ENCODE measurements at places on chromosomes 2 and 18.

- no peak for DNase-seq
These were observed 1.5 kb downstream of the ATP6V1B1 start for GRCh38 chr2:70936979-70937811.

GRCh38 chr2:165582409-165582808 is 112.9 kb downstream of the CSRNP3 start:
- DNase-seq, result no peak

- DNase-seq, result no peak
These were observed 5.7 kb downstream of the PARD3B start for GRCh38 chr2:204550751-204551511.

- DNase-seq, result no peak
These were observed 235.2 kb downstream of the TDRD15 start for GRCh38 chr2:21358976-21359375.

DNA sequence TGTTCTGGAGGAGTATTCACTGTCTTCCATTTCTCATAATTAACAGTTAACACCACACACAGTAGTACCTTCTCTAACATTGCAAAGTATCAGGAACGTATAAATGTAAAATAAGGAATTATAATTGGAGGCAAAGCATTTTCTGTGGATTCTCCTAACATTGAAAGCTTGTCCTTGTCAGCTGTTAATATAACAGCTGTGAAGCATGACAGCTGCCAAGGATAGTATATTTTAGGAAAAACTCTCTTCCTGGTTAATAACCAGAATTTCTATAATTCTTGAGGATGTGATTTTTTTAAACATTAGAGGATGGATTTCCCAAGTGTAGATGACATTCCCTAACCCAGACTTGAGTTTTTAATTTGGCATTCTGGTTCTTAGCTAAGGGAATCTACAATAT is 110.3 kb downstream of the EPC2 start:
- no peak for DNase-seq

GRCh38 chr2:138296365-138296764 is 205.2 kb upstream of the SPOPL start:
- DNase-seq, result no peak

DNA sequence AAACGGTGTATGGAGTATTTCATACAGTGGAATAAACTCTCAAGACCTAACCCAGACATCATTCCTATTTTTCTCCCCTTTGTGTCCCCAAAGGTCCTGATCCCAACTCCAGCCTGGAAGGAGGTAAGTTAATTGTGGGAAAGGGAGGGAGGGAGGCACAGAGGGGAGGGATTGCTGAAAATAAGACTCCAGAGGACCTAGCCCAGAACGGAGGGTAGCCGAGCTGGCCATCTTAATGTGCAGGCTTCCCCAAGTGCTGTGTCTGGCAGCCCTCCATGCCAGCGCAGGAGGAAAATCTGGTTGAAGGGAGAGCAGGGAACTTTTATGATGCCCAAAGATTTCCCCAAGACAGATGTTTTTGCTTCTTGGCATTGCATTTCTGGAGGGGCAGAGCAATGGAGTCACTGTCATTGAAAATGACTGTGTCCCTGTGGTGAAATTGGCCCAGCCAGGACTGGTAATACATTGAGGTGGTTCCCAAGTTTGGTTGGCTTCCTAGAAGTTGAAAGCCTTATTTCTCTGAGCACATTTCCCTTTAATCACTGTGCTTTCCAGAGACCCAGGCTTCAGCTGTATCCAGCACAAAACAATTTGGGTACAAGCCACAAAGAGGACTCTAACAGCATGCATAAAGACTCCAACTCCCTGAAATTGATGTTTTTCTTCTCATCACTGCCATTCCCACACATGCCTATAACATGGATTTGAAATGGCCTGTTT is 202.7 kb downstream of the AGPS start:
- DNase-seq, result no peak

DNA sequence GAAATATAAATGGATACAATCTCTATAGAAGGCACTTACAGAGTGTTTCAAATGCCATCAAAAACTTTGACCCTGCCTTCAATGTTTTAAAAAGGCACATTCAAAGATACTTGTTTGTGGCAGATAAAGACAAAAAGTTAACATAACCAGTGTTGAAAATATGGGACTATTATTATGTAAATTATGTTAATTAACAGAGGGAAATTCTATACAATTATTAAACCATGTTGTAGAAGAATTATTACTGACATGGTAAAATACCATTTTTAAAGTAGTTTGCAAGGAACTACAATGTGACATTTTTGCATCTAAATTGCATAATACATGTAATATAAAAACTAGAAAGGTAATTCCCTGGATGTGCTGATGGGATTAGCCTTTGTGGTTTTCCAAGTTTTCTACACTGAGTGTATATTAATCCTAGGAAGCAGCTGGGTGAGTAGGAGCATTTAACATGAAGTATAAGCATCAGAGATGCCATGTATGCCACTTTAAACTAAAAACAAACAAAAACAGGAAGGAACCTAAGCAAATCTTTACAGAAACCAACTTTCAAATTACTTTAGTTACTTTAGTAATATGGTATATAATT is 21.7 kb downstream of the MIB1 start:
- DNase-seq, result no peak

DNA sequence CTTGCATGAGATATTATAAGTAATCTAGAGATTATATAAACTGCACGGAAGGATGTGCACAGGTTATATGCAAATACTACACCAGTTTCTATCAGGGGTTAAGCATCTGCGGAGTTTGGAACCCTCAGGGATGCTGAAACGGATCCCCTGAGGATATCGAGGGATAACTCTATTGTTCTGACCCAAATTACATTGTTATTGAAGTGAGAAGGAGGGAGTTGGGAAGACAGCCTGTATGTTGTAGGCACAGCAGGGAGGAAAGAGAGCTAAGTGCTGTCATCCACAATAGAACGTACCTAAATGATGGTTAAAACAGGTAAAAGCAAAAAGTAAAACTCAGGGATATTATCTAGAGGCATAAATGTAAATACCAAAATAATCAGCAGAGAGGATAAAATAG is 44.6 kb upstream of the SMAD2 start:
- DNase-seq, result no peak

DNA sequence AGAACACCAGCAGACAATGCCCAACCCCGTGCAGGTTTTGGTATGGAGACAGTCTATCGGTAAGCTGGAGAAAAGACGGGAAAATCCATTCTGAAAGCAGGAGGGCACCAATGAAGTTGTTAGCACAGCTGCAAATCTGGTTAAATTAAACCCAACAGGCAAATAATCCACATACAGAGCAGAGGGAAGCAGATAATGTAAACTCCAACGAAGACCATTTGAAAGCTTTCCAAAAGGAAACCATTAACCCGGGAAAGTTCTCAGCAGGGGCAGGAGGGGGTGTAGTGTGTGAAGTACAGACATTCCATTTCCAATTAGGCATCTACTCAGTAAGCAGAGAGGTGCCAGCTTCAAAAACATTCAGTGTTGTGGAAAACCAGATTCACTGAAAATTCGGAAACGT is 10.3 kb downstream of the EDAR start:
- DNase-seq, result no peak

- no peak for DNase-seq
These were observed 27.5 kb downstream of the FIGN start for GRCh38 chr2:163708265-163708664.

DNA sequence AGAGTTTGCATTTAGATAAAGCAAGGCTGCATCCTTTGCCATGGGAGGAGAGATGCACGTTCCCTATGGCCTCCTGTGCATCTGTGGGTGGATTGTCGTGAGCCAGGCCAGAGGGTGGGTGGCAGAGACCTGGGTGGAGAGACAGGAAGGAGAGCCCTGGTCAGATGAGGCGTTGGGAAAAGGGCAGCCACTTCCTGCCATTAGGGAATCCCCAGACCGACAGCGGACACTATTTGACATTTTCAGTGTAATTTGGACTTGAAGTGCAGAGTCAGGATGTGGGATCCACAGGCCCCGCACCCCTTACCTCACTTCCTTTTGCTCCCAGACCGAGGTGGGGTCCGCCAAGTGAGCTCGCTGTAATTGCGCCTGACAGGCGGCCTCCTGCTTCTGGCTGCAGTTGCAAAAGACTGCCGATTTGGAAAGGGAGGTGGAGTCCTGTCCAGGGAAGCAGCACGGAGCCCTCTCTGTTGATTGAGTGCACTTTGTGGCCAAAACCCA is 150.0 kb downstream of the DYSF start:
- DNase-seq, result no peak

- no peak for DNase-seq
These were observed 275.1 kb downstream of the CDH20 start for GRCh38 chr18:61608316-61608715.

- no peak for DNase-seq
These were observed 17.2 kb upstream of the ATG16L1 start for GRCh38 chr2:233234264-233234663.

DNA sequence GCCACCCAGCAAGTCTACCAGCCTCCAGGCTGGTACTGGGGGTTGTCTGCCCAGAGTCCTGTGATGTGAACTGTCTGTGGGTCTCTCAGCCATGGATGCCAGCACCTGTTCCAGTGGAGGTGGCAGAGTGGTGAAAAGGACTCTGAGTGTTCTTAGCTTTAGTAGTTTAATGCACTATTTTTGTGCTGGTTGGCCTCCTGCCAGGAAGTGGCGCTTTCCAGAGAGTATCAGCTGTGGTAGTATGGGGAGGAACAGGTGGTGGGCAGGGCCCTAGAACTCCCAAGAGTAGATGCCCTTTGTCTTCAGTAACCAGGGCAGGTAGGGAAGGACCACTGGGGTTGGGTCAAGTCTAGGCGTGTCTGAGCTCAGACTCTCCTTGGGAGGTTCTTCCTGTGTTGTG is 356.7 kb downstream of the STK39 start:
- no peak for DNase-seq

- DNase-seq, result no peak
These were observed 157.3 kb upstream of the SALL3 start for GRCh38 chr18:78822171-78822948.

GRCh38 chr2:65525616-65526231 is 93.3 kb upstream of the SPRED2 start:
- DNase-seq, result no peak

DNA sequence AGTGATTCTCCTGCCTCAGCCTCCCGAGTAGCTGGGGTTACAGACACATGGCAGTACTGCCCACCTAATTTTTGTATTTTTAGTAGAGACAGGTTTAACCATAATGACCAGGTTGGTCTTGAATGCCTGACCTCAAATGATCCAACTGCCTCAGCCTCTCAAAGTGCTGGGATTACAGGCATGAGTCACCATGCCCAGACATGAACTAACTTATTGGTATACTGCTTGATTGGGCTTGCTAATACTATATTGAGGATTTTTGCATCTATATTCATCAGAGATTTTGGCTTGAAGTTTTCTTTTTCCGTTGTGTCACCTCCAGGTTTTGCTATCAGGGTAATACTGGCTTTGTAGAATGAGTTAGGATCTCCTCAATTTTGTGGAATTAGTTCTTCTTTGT is 706.1 kb upstream of the HS6ST1 start:
- DNase-seq, result no peak

DNA sequence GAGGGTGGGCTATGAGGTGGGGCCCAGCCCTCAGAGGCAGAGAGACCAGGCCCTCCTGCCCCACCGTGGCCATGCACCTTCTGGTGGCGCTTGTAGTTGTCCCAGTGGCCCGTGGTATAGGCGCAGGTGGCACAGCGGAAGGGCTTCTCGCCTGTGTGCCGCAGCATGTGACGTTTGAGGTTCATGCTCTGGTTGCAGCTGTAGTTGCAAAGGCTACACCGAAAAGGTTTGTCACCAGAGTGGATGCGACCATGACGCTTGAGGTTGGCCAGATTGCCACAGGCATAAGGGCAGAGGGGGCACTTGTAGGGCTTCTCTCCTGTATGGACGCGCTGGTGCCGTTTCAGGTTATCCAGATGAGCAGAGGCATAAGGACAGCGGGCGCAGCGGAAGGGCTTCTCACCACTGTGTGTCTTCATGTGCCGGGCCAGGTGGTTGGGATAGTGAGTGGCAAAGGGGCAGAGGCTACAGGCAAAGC is 2.9 kb downstream of the ZNF513 start:
- DNase-seq, result no peak

GRCh38 chr2:136136931-136137330 is 19.0 kb upstream of the CXCR4 start:
- no peak for DNase-seq

DNA sequence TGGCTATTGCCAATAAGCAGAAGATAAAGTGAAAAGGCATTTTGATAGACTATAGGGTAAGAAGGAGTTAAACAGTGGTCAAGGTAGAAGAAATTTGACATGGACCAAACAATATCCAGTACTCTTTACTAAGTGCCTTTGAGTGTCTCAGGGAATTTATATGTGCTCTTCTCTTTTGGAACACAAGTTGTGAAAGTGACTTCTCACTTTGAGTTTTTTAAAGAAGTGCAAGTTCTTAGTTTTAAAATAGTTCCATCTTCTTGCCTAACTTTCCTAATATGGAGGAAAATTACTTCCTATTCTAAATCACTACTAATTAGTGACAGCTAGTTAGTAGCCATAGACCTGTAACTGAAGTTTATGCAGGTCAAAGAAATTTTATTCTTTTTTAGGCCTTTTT is 63.4 kb downstream of the AFTPH start:
- no peak for DNase-seq

- DNase-seq, result no peak
These were observed 36.8 kb downstream of the ARMC9 start for GRCh38 chr2:231235217-231235616.

DNA sequence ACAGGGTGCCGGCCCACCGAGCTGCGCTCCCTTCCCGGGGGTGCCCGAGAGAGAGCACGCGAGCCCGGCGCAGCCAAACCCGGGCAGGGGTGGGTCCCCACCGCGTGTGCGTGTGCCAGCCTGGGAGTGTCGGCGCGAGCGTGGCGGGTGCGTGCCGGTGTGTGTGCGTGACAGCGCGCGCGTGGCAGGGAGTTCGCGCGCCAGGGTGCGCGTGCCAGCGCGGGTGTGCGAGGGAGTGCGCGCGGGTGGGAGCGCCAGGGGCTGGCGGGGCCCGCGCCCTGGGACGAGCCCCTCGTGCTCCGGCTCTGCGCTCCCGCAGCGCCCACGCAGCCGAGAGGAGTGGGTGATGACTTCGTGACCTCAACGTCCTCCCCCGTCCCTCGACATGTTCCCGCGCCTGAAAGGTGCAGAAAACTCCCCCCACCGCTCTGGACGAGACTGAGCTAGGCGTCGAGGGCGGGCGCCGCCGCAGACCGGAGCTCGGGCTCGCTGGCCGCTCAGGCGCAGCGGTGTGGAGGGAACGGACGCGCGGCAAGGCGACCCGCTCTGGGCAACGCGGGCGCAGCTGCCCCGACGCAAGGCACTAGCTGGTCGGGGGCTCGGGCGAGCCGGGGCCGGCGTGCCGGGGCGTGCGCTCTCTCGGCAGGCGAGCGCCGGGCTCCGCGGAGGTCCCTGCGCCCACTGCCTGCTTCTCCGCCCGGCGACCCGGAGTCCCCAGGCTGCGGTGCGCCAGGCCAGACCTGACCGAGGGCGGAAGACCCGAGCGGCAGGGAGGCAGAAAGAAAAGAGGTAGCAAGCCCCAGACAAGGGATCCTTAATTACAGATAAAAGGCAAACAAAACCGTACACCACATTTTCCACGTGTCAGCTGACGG is 582.8 kb downstream of the ZEB2 start:
- DNase-seq, result no peak
